WTC11 (cell line): ENCODE measurements at places on chromosomes 4 and X. TPM values are rescaled to one million over a fixed set of nuclear protein-coding genes. Genes with fewer than 3 reads are reported as not detected.

Gene PASD1
- 0.07 TPM in 1 of 3 replicates, not detected in the others for total RNA-seq

GRCh38 chr4:184893801-184894571 lies 68.2 kb upstream of the ACSL1 start:
- DNase-seq: no peak

DNA sequence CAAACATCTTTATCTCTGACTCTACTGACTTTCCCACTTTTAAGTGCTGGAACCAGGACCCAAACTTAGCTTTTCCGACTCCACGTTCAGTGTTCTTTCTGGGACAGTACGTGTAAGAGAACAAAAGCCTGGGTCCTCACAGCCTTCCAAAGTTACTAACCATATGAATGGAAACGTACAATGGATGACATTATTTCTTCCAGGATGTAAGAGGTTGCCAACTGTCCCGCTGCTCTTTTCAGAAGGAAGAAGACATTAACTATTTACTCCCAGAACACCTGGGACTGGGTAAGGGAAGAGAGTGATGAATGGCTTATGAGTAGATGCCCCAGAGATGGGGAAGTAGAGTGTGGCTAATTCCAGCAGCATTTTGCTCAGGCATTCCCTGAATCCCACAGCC lies 114.7 kb downstream of the TRAPPC11 start:
- DNase-seq: no peak

Gene ARMCX2
- 108 to 127 TPM (median 121 TPM) in 3 replicates for total RNA-seq

Gene EXOC1
- total RNA-seq: 19.0 to 22.5 TPM (median 20.2 TPM) in 3 replicates

DNA sequence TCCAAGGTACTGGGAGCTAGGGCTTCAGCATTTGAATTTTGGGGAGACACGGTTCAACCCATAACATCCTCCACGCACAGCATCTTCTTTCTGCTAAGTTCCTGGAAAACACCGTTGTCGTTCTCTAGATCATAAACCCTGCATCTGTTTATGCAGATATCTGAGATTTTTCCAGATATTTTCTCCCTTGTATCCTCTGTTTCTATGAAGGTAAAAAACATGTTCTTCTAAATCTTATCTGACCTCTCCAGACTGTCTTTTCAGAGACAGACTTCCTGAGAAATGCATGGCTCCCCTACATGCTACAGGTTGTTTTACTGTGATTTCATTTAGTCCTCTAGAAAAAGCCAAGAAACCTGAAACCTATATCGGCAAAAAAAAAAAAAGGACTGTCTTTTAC lies 152.3 kb upstream of the KLF3 start:
- no peak for DNase-seq

- no peak for DNase-seq
These were observed 59.0 kb upstream of the PPP2R3B start for GRCh38 chrX:445727-446126.

DNA sequence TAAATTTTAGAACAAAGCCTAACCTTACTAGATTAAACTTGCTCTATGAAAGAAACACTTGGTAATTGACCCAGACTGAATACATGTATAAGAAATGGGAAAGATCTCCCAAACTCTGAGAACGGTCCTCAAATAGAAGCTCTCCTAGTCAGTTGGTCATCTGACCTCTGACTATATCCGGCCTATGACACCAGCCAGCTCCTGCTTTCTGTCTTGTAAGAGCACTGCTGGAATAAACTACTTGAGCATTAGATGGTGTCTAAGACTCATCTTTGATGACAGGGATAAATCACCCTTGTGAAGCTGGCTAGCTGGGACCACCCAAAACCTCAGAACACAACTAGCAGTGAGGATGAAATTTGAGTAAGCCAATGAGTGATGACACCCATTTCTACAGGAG lies 24.2 kb downstream of the LRIT3 start:
- no peak for DNase-seq

DNA sequence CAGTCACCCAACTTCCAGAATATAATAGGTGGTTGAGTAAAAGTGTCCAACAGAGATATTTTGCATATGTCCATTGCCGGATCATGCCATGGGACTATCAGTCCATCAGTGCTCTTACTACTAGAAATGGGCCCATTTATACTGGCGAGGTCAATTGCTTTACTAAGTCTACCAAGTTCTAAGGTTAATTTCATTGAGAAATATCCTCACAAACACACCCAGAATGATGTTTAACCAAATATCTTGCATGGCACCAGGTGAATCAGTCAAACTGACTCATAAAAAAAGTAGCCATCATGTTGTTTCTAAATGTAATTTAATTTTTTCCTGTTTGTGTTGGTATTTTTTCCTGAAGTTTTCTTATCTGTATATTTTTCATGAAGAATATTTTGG lies 1217.0 kb downstream of the RAPGEF2 start:
- no peak for DNase-seq

- DNase-seq: no peak
These were observed 21.3 kb upstream of the FTHL17 start for GRCh38 chrX:31092970-31093638.

GRCh38 chr4:145808021-145808650 lies 128.2 kb downstream of the C4orf51 start:
- DNase-seq: no peak

Gene PAPSS1
- total RNA-seq: 62.9 to 78.1 TPM (median 74.4 TPM) in 3 replicates

Gene SRPX2
- 0.24 to 0.62 TPM (median 0.34 TPM) in 3 replicates for total RNA-seq

DNA sequence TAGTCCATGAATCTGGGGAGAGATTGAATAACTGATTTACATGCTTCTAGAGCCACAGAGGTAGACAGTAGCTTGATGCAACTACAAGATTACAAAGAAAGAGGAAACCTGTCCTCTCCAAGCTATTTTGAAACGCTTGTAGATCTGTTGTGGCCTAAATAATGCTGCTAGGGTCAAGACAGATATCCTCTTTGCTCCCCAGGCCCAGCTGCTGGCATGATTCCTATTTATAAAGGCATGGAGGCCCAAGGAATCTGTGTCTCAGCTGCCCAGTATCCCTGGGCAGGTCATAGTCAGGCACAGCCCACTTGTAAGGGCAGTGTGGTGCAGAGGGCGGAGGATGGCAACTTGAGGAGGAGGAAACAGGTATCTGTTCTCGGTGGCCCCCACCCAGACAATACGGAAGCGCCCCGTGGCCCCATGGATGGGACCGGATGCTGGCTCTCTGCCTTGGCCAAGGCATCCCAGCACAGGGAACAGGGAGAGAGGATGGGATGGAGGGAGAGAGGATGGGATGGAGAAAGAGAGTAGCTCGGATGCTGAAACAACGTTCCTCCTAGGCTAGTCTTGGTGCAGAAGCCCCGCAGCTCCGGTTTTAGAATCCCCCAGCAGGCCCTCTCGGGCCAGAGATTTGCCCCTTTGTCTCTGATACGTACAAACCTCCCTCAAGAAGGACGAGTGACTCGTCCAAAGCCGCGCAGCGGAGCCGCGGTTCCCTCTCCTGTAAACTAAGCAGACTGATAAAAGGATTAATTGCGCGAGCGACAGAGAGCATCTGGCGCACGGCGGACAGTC lies 767 bp upstream of the SMIM20 start:
- no peak for DNase-seq

- peak; percentile 55 for DNase-seq
These were observed 627 bp downstream of the CDKN2AIP start for GRCh38 chr4:183445097-183445428.

DNA sequence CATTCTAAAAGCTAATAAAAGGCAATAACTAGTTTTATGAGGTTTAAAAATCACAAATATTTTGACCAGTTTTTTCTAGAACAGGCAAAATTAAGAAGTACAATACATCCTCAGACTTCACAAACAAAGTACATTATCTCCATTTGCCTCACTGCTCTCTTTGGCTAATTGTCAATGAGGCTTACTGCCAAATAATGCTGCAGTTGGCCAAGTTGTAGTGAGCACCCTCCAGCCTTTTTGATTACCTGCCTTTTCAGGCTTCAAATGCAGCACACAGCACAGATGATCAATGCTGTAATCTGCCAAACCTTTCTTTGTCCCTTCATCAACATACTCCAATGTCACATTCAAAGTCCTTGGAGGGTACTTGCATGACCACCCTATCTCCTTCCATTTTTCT lies 605.2 kb downstream of the KLHL13 start:
- DNase-seq: no peak

Gene FAM3A
- total RNA-seq: 23.5 to 26.5 TPM (median 25.0 TPM) in 3 replicates

DNA sequence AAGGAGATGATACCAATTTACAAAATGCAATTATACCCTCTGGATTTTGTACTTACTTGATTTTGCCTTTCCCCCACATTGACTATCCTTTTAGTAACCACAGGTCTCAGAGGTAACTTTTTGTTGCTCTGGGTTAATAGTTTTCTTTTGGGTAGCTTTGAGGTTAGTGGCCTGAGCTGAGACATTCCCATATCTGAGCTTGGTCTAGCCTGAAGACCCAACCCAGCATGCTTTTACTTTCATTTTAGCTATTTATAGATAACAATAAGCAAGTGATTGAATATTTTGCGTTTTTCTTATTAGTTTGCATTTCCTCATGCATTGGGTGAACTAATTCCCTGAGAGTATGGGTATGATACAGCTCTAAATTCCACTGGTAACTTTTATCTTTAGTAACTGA lies 11.8 kb downstream of the HTN1 start:
- no peak for DNase-seq

- DNase-seq: no peak
These were observed 94.2 kb downstream of the LARP1B start for GRCh38 chr4:128155231-128155855.

- DNase-seq: no peak
These were observed 54.8 kb downstream of the PAGE2 start for GRCh38 chrX:55143621-55144020.

DNA sequence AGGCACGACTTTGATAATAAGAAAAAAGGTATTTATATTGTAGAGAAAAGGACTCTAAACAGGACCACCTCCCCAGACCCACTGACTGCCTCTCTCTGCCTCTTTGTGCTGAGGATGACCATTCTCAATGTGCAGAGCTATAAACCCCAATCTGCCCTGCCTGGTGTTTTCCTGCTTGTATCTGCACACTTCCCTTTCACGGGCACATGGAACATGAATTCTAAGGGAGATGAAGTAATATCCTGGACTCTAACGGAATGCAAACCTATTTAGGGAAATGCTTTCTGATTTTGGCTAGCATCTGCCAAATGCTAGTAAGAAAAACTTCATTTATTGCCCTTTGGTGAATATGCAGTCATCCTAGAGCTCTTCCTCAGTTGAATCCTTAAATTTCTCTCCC lies 2.4 kb downstream of the DIPK2B start:
- no peak for DNase-seq

Gene CYBB
- 0.11 to 0.37 TPM (median 0.22 TPM) in 3 replicates for total RNA-seq

Gene GABRE
- 6.5 to 12.3 TPM (median 11.7 TPM) in 3 replicates for total RNA-seq

DNA sequence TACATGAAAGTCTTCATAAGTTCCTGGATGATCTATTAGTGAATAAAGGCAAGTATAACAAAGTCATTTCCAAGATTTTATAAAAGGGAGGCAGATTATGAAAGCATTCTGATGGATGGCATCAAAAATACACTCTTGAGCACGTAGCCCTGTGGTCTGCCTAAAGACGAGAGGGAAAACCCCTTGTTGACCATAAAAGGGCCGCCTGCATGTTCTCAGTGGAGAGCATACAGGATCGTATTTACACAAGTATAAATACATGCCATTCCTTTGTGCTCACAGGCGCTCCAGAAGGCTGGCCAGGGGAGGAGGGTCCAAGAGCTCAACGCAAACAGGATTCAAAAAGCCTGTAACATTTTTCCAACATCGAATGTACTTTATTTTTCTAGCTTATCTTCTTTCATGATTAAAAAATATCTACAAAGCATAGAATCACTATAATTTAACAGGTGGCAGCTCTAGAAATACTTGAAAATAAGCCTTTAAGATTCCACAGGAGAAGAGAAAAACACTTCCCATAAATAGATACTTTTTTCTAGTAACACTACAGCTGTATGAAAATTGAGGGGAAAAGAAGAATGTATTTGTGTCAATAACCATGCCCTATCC lies 29.6 kb downstream of the PDGFC start:
- peak; percentile 35 for DNase-seq

GRCh38 chr4:7366954-7367353 lies 67.8 kb downstream of the PSAPL1 start:
- DNase-seq: no peak
